ENCODE measurements at places on chromosomes 5 and 9.

GRCh38 chr5:157575381-157576020 lies at the start of gene ADAM19:
ADAM19 (minus strand) TSS chr5:157575775; CDS start chr5:157575696, 79 bp downstream.
- DNase-seq: peak; percentile 18

DNA sequence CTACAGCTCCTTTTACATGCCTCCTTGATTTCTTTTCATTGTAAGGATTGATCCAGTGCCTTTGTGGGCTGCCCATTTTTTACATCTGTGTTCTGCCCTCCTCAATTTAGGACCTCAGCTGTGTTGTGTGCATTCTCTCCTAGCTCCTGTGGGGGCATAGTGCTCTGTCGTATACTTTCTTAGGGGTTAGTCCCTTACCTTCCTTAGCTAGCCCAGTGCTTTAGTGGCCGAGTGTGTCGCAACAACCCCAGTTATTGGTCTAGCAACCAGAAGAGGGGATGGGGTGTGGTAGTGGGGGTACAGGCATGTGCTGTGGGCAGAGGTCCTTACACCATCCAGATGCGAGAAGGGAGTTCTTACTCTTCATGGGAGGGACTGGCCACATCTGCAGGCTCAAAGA lies 12.1 kb downstream of the MTRR start:
- no peak for DNase-seq

DNA sequence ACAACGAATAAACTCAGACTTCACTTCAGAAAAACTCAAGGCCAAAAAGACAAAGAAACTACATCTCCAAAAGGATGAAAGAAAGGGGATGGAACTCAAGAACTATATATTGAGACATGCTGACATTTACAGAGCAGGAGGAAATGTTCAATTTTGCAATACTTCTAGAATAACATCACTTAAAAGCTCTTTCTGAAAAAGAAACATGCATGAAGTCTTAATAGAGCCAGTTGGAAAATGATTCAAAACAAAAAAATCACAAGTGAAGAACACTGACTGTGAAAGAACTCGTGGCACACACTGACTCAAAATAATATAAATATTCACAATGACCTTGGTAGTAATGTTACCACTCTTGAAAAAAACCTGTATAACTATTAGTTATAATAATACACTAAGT lies 267.8 kb upstream of the NREP start:
- no peak for DNase-seq

GRCh38 chr5:64775291-64775690 lies 6.6 kb downstream of the CWC27 start:
- no peak for DNase-seq

- DNase-seq: no peak
Measured at GRCh38 chr5:172630986-172631385, 10.1 kb upstream of the NEURL1B start.

DNA sequence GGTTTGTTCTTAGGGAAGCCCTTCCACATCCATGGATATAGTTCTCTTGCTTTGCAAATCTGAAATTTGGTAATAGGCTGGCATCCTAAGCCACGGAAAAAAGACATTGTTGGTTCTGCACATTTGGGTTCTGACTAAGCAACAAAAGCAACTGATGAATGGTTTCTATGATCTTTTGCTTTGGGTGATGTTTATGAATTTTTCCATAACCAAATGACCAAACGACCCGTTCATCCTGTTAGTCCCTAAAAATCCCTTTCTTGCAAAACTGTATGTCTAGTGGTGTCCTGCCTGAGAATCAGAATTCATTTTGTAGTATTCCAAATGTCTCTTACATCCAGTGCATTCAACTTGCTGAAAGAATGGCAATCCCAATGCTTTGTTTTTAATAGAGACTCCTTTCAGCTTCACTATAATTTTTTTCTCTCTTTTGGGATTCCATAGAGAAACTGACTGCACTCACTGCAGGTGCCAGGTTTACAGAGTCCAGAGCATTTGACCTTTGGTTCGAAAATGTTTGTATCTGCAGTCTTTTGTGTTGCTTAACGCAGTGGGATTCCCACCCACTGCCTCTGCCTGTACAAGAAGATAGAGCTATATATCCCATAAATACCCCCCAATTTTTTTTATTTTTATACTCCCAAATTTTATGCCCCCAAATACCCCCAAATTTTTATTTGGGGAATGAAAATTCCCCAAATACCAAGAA lies 4.7 kb downstream of the SPTAN1 start:
- no peak for DNase-seq

GRCh38 chr9:127430415-127430814 lies 6.2 kb downstream of the ZNF79 start:
- no peak for DNase-seq

- DNase-seq: no peak
Measured at GRCh38 chr5:158120760-158121159, 261.8 kb upstream of the CLINT1 start.

DNA sequence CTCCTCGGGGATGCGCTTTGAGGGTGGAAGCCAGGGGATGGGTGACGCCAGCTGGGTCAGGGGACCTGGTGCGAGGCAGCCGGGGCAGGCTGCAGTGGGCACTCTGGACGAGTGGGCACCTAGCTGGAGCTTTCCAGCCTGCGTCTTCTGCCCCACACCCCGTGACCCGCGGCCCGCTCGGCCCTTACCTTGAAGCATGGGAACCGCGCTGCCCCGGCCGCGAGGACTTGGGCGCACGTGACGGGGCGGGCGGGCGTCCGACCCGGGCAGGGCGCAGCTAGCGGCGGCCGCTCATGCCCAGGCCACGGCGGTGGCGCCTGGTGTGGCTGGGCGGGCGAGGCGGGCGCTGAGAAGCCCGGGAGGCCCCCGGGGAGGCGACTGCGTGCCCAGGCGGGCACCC lies 300 bp downstream of the FAM163B start:
- no peak for DNase-seq

DNA sequence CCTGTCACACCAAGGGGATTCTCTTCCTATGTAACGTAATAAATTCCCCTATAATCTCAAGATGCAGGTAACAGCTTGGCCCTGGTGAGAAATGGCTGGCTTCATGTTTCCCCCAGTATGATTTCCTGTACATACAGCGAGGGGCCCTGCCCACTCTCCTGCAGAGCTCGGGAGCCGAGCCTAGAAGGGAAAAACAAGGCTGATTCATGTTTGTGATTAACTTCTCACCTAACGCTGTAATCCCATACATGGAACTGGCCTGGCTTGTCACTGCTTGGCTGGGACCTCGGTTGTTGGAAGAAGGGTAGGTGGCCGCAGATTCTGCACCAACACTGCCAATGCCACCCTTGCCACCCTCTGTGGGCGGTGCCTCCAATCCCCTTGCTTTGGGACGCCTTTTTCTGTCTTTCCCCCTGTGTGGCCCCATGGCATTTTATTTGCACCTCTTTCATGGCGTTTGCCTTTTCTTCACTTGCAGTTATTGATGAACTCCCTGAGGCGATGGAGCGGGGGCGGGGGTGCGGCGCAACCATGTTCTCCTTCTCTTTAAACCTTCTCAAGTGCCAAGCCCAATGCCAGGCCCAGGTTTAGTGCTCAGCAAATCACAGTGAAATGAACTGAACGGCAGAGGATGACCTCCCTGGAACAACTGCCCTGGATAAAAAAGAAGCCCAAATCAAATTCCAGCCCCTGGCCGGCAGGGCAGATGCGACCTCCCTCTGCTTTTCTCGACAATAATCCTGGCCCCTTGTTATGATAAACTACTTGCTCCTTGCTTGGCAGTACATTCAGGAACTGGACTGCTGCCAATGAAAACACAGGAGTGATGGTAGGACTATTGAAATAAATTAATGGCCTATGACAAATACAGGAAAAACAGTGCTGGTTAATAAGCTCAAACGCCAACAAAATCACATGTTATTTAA lies 108.1 kb downstream of the TMEM174 start:
- no peak for DNase-seq

DNA sequence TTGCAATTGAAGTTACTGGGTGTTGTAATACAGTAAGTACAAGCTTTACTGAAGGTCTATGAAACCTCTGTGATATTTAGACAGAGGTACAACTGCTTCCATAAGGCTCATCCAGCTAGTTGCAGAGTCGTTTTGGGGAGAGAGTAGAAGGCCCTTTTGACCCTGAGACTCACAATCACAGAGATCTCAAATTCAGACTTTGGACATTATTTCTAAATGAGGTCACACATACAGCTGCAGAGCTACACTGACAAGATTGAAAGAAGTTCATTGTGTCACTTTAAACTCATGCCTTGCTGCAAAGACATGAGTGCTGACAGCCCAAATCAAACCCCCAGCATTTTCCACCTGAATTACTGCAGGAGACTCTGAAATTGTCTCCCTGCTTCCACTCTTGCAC lies 205.9 kb upstream of the TMEM161B start:
- no peak for DNase-seq

DNA sequence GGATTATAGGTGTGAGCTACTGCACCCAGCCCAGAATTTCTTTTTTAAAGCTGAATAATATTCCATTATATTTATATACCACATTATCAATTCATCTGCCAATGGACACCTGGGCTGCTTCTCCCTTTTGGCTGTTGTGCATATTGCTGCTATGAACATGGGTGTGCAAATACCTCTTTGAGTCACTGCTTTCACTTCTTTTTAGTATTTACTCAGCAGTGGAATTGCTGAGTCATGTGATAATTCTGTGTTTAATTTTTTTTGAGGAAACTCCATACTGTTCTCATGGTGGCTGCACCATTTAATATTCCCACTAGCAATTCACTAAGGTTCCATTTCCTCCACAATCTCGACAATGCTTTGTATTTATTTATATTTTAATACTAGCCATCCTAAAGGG lies 36.1 kb upstream of the KIF4B start:
- no peak for DNase-seq

Data from midbrain (tissue), 1 donor.